ENCODE measurements at places on chromosomes 5 and 9.

DNA sequence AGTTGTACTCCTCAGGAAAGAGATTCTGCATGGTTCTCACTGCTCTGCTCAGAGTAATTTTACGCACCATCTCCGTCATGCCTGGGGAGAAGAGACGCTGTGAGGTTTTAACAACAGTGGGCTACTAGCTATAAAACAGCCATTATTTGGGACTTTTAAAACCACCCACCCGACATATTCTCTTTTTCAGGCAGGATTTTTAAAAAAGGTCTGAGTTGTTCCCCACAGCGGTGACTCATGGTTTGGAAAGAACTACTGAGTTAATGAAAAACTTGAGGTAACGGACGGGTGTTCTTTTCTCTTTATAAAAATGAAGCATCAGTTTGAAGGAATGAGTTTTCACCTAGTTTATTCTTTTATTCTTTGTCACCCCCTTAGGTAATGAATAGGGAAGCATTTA is 61.3 kb downstream of the TTLL11 start:
- DNase-seq, result no peak

- no peak for DNase-seq
Measured at GRCh38 chr9:31040564-31040963, 1343.9 kb upstream of the ACO1 start.

DNA sequence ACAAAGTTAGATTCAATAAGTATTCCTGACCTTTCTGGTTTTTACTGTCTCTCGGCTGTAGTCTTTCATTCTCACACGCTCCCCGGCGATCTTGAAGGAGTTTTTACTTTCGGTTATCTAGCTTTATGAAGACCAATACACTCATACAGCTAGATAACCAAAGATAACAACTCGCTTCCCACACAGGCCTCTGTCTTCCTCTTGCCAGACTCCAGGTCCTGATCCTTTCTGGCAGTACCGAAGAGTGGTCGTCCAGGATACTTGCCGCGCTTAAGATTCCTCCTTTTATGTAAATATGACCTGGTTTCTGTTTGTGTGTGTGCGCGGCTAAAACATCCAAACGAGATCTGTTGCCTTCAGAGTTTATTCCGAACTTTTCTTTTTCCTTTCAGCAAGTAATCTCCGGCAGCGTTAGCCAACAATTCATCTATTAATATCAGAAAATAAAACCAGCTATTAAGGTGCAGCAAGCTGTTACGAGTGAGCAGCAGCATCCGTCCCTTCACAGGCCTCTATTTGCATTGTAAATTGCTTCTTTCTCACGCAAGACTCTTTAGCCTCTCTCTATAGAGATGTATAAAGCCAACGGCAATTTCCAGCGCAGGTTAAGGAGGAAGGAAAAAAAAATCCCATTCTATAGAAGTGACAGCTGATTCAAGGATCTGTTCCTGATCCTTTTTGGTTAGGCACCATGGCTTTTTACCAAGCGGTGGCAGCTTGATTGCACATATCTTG is 216.1 kb downstream of the MEF2C start:
- no peak for DNase-seq

DNA sequence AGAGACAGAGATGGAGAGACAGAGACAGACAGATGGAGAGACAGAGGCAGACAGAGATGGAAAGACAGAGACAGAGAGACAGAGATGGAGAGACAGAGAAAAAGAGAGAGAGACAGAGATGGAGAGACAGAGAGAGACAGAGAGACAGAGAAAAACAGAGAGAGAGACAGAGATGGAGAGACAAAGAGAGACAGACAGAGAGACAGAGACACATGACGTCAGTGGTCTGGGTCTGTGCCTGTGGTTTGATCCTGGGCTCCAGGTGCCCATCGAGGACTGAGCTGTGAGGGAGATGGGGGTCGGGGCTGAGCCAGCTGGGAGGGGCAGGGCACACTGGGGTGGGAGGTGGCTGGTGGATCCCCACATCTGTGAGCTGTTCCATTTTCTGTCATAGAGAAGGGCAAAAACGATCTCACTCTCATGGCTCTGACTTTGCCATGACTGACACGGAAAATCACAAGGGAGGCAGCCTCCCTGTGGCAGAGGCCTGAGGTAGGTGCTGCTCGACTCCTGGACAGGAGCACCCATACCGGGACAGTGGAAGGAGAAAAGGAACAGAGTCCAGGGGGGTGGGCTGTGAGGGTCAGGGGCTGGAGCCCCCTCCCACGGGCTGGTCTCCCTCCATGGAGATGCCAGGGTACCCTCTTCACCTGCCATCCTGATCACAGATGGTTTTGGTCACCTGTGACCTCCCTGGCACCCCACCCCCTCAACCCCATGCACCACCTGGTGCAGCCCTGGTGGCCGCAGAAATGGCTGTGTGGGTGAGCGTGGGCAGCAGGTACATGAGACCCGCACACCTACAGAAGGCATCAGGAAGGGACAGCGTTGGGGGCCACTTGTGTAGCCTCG is 28.8 kb downstream of the GLT6D1 start:
- DNase-seq, result no peak

- no peak for DNase-seq
Measured at GRCh38 chr5:69374911-69375446, 5.4 kb downstream of the RAD17 start.

GRCh38 chr5:73748510-73749400 is 122.8 kb downstream of the ARHGEF28 start:
- DNase-seq, result no peak
